Colonic mucosa (tissue), 4 donors: ENCODE measurements at places on chromosomes 11 and 22. TPM values are rescaled to one million over a fixed set of nuclear protein-coding genes. Genes with fewer than 3 reads are reported as not detected.

RAB38 gene
- 1.6 TPM for total RNA-seq

TRPM5 gene
- total RNA-seq = 1.3 TPM

YPEL1 gene
- total RNA-seq = 2.2 TPM

TST gene
- 474 TPM for total RNA-seq

- H3K36me3 ChIP-seq = no peaks in the 10 kb centered on the region
- DNase-seq = no peak
- no peak overlapping the region for H3K27ac ChIP-seq
- H3K4me1 ChIP-seq = no peaks in the 10 kb centered on the region
- no peak overlapping the region for H3K4me3 ChIP-seq
Observed at GRCh38 chr11:20042045-20042639, 118.1 kb downstream of the DBX1 start.

DNA sequence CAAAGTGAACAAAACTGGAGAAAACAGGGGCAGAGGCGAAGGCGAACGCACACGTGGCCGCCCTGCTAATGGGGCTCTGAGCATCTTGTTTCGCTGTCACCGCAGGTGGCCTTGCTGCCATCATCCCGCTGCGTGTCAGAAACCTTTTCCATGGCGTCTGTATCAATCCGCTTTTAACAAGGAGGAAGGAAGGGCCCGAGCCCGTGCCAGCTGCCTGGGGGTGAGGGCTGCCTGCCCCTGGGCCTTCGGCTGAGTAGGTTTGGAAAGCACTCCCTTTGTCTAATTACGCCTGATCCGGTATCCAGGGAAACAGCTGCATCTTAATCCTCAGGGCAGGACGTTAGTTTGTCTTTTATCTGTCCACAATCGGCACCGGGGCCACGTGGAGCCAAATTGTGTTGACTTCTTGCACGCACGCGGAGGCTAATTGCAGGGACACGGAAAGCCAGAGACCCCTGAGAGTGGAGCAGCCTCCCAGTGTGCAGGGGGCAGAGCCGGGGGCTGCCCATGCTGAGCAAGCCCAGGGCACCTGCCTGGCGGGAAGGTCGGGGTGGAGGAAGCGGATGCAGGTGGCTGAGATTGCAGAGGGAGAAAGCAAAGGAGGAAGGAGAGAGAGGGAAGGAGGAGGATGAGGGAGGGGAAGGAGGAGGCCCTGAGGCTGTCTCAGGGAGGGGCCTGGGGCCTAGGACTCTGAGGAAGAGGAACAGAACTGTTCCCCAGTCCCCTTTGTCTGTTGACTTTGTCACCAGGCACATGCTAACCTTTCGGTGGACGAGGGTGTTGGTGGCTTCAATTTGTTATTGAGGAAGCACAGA lies 19.2 kb upstream of the TH start:
- no peaks in the 10 kb centered on the region for H3K36me3 ChIP-seq
- no peak overlapping the region for H3K27ac ChIP-seq
- no peaks in the 10 kb centered on the region for H3K4me1 ChIP-seq
- H3K27me3 ChIP-seq = no peaks in the 10 kb centered on the region
- H3K4me3 ChIP-seq = no peak overlapping the region

DNA sequence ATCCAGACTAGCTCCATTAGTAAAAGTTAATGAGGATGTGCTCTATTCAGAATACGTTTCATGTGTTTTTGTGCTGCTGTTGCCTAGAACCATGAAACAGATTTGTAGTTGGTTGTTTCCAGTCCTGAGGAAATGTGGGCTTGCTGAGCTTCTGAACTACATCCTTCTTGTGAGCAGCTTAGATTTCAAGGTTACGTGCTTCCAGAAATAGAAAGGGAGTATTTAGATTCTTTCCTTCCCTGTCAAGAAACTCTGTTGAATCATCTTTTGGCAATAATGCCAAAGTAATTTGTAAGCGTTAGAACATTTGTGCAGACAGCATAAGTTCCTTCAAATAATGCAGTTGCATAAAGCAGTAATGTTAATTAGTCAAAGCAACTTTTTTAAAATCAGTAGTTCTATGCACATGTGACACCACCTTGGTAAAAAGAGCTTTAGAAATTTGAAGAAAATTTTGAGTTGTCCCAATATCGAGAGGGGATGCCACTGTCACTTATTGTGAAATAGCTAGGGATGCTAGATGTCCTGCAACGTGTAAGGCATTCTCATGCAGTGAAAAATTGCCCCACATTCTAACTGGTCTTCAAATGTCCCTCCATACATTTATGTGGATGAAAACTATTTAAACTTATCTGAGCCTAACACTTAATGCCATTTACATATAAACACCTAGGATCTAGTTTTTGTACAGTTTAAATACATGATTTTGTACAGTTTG lies 169.6 kb downstream of the ETS1 start:
- no peaks in the 10 kb centered on the region for H3K36me3 ChIP-seq
- no peaks in the 10 kb centered on the region for H3K4me1 ChIP-seq
- no peak overlapping the region for H3K27ac ChIP-seq
- DNase-seq = no peak
- H3K27me3 ChIP-seq = no peaks in the 10 kb centered on the region
- H3K4me3 ChIP-seq = no peak overlapping the region

- no peak overlapping the region for H3K27ac ChIP-seq
- H3K36me3 ChIP-seq = no peaks in the 10 kb centered on the region
- no peaks in the 10 kb centered on the region for H3K4me1 ChIP-seq
- no peaks in the 10 kb centered on the region for H3K27me3 ChIP-seq
- DNase-seq = no peak
- H3K4me3 ChIP-seq = no peak overlapping the region
Observed at GRCh38 chr11:99911116-99911515, 776.0 kb upstream of the ARHGAP42 start.

GRCh38 chr22:30028731-30029130 lies 51.5 kb upstream of the HORMAD2 start:
- no peak for DNase-seq
- no peak overlapping the region for H3K27ac ChIP-seq
- no peak overlapping the region for H3K4me3 ChIP-seq
- H3K4me1 ChIP-seq = no peaks in the 10 kb centered on the region
- no peaks in the 10 kb centered on the region for H3K36me3 ChIP-seq

DNA sequence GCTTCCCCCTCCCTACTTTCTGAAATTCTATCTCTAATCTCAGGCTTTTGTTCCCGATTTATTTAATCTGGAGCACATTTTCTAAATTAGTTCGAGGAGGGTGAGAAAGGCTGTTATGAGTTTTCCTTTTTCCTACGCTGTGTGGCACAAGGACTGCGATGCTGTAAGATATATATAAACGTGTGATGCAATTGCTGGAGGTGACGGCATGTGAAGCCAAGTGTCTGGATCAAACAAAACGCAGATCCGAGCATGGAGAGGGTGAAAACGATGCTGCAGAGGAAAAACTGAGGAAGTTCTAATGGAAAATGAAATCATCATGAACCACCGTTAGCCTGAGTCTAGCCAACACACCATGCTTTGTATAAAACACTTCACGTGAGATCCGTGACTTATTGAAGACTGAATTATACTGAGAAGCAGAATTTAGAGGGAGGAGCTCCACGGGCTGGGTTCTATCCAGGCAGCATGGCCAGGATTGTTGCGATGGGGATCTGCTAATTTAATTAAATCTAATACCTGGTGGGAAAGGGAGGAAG lies 4.4 kb downstream of the PKNOX2 start:
- no peaks in the 10 kb centered on the region for H3K36me3 ChIP-seq
- no peak overlapping the region for H3K27ac ChIP-seq
- no peaks in the 10 kb centered on the region for H3K4me1 ChIP-seq
- DNase-seq = no peak
- no peak overlapping the region for H3K4me3 ChIP-seq

DNA sequence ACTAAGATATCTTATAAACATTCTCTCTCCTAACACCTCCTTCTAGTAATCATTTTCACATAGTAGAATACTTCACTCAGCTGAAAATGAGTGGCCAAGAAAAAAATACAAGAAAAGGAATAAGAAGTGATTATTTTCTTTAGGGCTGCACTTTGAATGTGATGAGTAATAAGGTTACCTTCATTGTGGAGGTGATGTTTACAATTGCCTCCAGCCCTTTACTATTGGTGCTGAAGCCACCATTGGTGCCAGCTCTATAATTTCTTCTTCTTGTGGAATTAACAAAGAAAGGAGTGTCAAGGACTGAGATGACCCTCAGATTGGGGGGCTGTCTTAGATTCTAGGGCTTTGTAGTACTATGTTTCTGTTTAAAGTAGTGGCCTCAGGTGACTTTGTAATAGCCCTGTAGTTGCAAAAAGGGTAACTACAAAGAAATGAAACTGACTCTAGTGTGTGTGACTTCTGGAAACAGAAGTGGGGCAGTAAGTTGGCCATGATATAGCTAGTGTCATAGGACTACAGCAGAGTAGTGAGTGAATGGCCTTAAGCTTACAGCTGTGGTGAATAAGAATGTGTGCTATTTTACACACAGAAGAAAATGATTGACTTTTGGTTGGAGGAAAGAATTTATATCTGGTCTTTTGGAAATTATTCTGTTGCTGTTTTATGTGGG lies 287.2 kb downstream of the TMEM135 start:
- no peak overlapping the region for H3K27ac ChIP-seq
- no peak overlapping the region for H3K4me3 ChIP-seq
- no peaks in the 10 kb centered on the region for H3K4me1 ChIP-seq

DNA sequence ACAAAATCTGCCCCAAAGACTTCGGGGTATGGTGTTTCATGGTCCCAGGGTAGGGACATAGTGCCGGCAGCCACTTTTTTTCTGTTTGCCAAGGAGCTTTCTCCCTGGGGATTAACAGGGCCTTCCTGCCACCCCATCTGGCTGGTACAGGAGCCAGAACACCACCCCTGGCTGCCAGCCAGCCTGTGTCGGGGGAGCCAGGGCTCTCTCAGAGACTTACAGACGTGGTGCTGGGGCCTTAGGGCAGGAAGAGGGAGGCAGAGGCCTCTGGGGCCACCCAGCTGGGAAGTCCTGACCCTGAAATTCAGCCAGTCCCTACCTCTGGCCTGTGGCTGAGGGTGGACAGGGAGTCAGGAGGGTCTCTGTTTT lies 52.4 kb upstream of the CDON start:
- peak overlapping the region; percentile 12 for H3K27ac ChIP-seq
- no peaks in the 10 kb centered on the region for H3K27me3 ChIP-seq
- H3K4me3 ChIP-seq = no peak overlapping the region
- peaks cover 20% of the 10 kb centered on the region for H3K4me1 ChIP-seq
- H3K36me3 ChIP-seq = no peaks in the 10 kb centered on the region
- DNase-seq = peak; percentile 47

DNA sequence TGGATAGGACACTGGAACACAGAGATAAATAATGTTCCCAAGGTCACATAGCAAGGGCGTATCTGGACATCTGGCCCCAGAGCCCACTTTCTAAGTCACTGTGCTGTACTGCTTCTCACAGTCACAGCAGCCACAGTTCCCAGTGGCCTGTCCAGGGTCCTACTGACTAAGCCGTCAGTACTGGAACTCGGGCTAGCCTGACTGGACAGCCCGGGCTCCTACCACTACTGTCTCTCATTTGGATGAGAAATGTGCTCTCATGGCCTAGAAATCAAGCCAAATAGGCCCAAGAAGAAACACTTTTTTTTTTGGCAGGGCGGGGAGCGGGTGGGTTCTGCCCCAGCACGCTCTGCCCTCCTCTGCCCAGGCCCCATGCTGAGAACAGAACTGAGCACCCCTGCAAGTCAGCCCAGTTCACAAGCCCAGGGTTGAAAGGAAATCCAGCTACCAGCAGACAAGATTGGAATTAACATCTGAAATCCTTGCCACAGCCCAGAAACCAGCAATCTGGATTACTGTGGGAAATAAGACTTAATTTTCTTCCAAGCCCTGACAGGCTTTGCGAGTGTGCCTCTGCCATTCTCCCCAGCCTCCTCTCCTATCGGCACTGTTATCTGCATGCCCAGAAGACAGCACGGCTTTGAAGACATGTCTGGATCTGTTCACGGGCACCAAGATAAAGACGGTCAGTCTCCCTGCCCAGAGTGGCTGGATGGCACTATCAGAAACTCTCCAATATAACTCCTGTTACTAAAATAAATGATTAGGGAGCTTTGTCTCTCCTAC lies 182.9 kb upstream of the NCAM1 start:
- no peak overlapping the region for H3K4me3 ChIP-seq
- no peak overlapping the region for H3K27ac ChIP-seq
- H3K27me3 ChIP-seq = no peaks in the 10 kb centered on the region
- DNase-seq = no peak
- no peaks in the 10 kb centered on the region for H3K4me1 ChIP-seq
- H3K36me3 ChIP-seq = no peaks in the 10 kb centered on the region

GRCh38 chr11:6733326-6734275 lies 38.2 kb downstream of the OR2AG2 start:
- no peaks in the 10 kb centered on the region for H3K4me1 ChIP-seq
- H3K27ac ChIP-seq = no peak overlapping the region
- no peak overlapping the region for H3K4me3 ChIP-seq
- H3K36me3 ChIP-seq = no peaks in the 10 kb centered on the region
- DNase-seq = no peak
